ENCODE measurements at places on chromosomes 5 and 9.

GRCh38 chr5:39022151-39022550 lies 52.0 kb downstream of the RICTOR start:
- no peak for DNase-seq

DNA sequence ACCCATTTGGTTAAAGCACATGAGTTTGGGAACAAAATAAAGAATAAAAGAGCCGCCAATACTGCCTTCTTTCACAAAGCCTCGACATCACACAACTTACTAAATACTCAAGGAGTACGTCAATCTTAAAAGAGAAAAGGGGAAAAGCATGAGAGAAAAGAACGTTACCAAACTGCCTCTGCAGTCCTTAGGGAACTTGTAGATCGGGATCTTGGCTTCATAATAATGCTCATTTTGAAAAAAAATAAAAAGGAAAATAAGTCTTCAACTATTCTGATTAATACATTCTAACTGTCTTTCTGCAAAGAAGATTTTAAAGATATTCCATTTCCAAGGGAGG lies 618.4 kb downstream of the PDE4D start:
- no peak for DNase-seq

- DNase-seq = peak; percentile 66
Observed at GRCh38 chr9:3467593-3468219, 58.1 kb downstream of the RFX3 start.

- no peak for DNase-seq
Observed at GRCh38 chr5:124652892-124653441, 93.5 kb downstream of the ZNF608 start.
